ENCODE measurements at places on chromosomes 3 and 15. TPM values are rescaled to one million over a fixed set of nuclear protein-coding genes. Genes with fewer than 3 reads are reported as not detected.

Gene ENTPD3
- total RNA-seq = not detected

Gene FGD5
- 141 TPM for total RNA-seq

Gene IL5RA
- not detected for total RNA-seq

Gene RLBP1
- total RNA-seq = not detected

Gene CDHR4
- not detected for total RNA-seq

Gene TEX55
- not detected for total RNA-seq

Gene FURIN
- 41.4 TPM for total RNA-seq

Gene SEMA5B
- total RNA-seq = under 0.01 TPM

Gene EHHADH
- total RNA-seq = 3.6 TPM

Gene GCSAM
- total RNA-seq = not detected

Gene GOLGA8A
- total RNA-seq = 4.9 TPM

Gene EFCC1
- total RNA-seq = 3.3 TPM

Gene CISH
- total RNA-seq = 0.44 TPM

Gene IL16
- total RNA-seq = 4.9 TPM
